ENCODE measurements at places on chromosomes 2 and 18.

- H3K36me3 ChIP-seq, result peaks cover 20% of the 10 kb centered on the region
- no peak overlapping the region for H3K4me3 ChIP-seq
- H3K4me1 ChIP-seq, result peaks cover 29% of the 10 kb centered on the region
- H3K27me3 ChIP-seq, result no peaks in the 10 kb centered on the region
Measured at GRCh38 chr2:168002021-168002553, 245.3 kb downstream of the STK39 start.

DNA sequence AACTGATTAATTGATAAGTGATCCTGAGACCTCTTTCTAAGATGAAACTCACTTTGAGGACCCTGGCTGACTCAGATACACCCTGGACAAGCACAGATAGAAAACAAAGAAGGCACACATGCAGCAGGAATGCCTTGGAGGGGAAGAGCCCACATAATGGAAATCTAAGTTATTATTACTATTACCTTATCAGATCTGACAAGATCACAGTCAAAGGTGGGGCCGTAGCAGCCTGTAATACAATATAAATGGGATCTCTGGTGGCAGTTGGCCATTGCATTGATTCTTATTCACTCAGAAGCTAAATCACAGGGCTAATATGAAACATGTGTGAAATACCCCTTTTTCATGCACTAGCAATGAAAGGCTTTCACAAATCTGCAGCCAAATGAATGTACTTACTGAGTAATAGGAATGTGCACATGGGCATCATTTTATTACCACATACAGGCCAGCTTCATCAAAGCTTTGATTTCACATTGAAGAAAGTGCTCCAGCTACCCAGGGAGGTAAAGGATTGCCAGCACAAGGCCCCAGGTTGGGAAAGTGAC, 84.0 kb downstream of the ZBTB7C start:
- H3K4me3 ChIP-seq, result no peak overlapping the region
- H3K4me1 ChIP-seq, result no peaks in the 10 kb centered on the region
- H3K27ac ChIP-seq, result no peak overlapping the region

DNA sequence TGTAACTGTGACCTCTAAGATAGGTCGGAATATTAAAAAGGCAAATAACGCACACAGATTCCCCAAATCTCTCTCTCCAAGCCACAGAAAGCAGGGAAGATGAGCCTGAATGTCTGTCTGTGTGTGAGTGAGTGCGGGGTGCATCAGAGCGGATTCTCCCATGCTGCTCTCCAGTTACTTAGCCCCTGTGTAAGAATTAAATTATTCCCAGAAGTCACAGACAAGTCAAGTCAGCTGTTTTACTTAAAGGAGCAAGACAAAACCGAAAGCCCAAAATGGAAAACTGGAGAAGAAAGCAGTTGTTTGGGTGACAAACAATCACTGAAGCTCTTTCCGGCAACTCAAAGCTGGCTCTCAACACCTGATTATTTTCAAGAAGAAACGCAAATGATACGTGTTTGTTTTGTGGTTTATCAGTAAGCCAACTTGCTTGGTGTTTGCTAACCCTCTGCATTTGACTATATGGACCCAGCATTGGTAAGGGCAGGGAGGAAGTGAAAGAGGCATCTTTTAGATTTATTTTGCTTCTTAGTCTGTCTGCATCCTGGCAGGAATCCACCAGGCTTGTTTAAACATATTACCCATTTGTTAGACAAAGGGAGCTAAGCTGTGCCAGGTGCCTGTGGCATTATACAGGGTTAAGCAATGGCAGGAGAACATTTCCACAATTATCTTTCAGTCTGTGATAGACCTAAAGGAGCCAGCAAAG, 121.5 kb upstream of the CREB1 start:
- no peaks in the 10 kb centered on the region for H3K36me3 ChIP-seq
- no peak for DNase-seq

DNA sequence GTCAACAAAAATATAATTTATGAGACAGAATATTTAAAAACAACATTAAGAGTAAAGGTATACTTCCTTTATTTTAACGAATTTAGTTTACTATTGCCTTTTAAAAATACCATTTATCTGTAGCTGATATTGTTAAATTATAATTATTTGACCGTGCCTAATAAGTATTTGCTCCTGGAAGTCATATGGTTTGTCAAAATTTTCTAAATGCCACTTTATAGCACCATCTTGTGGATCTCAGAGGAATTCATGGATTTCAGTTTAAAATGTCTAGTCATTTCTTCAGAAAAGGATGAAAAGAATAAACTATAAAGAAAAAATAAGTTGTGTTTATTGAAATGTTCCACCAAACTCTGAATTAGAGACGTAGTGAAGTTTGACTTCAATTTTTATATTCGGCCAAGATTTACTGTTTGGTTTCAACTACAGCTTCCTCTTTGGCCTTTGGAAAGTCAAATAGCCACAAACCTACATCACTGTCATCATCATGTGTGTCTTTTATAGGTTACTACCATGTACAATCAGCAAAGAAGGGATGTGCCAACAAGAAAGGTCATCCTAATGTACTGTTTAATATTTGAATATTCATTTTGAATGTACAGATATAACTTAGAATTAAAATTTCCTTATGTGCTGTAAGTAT, 10.3 kb upstream of the FTCDNL1 start:
- no peaks in the 10 kb centered on the region for H3K36me3 ChIP-seq
- H3K27me3 ChIP-seq, result peaks cover 57% of the 10 kb centered on the region
- H3K4me3 ChIP-seq, result no peak overlapping the region
- DNase-seq, result no peak
- H3K27ac ChIP-seq, result no peak overlapping the region

DNA sequence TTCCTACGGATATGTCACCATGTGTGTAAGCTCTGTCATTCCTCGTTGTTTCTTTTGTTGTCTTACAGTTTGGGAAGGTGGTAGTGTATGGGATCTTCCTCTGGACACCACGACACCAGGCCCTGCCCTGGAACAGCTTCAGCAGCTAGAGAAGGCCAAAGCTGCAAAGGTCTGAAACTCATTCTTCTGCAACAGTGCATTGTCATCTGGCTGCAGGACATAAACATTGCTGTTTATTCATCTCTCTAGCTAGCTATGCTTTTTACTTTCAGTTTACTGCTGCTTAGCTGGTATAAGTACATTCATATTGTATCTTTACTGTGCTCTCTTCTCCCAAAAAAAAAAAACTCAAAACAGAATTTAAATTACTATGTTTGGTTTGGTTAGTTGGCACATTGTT, 39.2 kb upstream of the KCNJ13 start:
- no peaks in the 10 kb centered on the region for H3K27me3 ChIP-seq
- H3K4me1 ChIP-seq, result no peaks in the 10 kb centered on the region
- peaks cover 86% of the 10 kb centered on the region for H3K36me3 ChIP-seq

GRCh38 chr2:235577404-235578330, 83.8 kb downstream of the AGAP1 start:
- H3K27ac ChIP-seq, result no peak overlapping the region
- H3K27me3 ChIP-seq, result no peaks in the 10 kb centered on the region
- DNase-seq, result no peak
- H3K36me3 ChIP-seq, result no peaks in the 10 kb centered on the region

- H3K27me3 ChIP-seq, result peaks cover 24% of the 10 kb centered on the region
- peaks cover 10% of the 10 kb centered on the region for H3K4me1 ChIP-seq
- no peak for DNase-seq
- H3K4me3 ChIP-seq, result no peak overlapping the region
Measured at GRCh38 chr18:49725809-49726674, 87.3 kb downstream of the ACAA2 start.

GRCh38 chr2:37585295-37585908, 86.0 kb downstream of the CDC42EP3 start:
- H3K27ac ChIP-seq, result peak overlapping the region; percentile 91
- peak overlapping the region; percentile 67 for H3K4me3 ChIP-seq
- H3K4me1 ChIP-seq, result peaks cover 75% of the 10 kb centered on the region
- DNase-seq, result no peak

- no peak for DNase-seq
- H3K36me3 ChIP-seq, result peaks cover 28% of the 10 kb centered on the region
- H3K4me1 ChIP-seq, result peaks cover 64% of the 10 kb centered on the region
- H3K27me3 ChIP-seq, result no peaks in the 10 kb centered on the region
Measured at GRCh38 chr2:121504316-121504715, 26.4 kb upstream of the RNU4ATAC start.

DNA sequence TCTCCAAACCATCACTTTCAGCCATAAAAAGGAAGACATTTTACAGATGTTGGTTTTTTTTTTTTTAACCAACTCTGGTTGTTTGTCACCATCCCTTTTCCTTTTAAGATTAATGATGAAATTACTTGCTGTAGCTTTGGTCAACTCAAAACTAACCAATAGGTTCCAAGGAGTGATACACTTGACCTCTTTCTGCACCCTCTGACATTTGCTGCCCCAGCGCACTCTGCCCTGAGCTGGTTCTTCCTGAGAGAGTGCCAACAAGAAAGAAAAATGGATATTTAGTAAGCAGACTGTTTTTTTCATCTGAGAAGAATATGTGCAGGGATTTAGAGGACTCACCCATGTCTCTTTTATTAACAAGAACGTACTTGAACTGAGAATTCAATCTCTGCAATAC, 520.0 kb downstream of the TXNL1 start:
- H3K27me3 ChIP-seq, result no peaks in the 10 kb centered on the region
- H3K36me3 ChIP-seq, result peaks cover 3% of the 10 kb centered on the region
- no peak overlapping the region for H3K27ac ChIP-seq
- DNase-seq, result no peak
- H3K4me1 ChIP-seq, result no peaks in the 10 kb centered on the region

GRCh38 chr2:21800356-21800755, 676.6 kb downstream of the TDRD15 start:
- no peak for DNase-seq
- H3K36me3 ChIP-seq, result no peaks in the 10 kb centered on the region
- H3K4me3 ChIP-seq, result no peak overlapping the region

GRCh38 chr2:238857959-238858358, 10.1 kb downstream of the TWIST2 start:
- no peaks in the 10 kb centered on the region for H3K36me3 ChIP-seq
- no peak for DNase-seq

DNA sequence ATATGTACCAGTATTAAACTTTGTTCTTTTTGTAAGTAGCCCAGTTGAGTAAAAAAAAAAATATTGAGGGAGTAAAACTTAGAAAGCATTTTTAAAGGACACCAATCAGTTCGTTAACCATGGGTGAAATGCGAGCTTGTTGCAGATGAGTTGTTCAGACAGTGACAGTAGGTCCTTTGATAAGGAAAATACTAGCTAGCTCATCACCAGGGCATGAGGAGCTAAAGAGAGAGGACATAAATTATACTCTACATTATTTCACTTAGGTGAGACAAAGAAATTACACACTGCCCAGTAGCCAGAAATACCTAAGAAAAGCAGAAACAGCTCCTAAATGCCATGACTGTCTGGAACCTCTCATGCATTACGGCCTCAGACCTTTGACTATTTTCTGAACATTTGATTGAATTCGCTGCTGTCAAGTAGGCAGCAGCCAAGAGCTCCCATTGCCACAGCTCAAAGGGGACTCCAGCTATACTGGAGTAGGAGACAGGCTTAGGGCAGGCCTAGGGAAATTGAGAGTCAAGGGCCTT, 2.6 kb upstream of the HNRNPLL start:
- no peak overlapping the region for H3K27ac ChIP-seq
- DNase-seq, result no peak
- no peaks in the 10 kb centered on the region for H3K27me3 ChIP-seq
- peaks cover 25% of the 10 kb centered on the region for H3K36me3 ChIP-seq

DNA sequence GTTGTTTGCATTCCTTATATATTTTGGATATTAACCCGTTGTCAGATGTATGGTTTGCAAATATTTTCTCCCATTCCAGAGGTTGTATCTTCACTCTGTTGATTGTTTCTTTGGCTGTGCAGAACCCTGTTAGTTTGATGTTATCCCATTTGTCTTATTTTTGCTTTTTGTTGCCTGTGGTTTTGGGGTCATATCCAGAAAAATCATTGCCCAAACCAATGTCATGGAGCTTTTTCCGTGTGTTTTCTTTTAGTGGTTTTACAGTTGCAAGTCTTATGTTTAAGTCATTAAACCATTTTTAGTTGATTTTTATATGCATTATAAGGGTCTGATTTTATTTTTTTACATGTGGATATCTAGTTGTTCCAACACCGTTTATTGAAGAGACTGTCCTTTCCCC, 35.8 kb downstream of the PPIG start:
- H3K27me3 ChIP-seq, result no peaks in the 10 kb centered on the region
- no peak overlapping the region for H3K4me3 ChIP-seq
- DNase-seq, result no peak

- peaks cover 22% of the 10 kb centered on the region for H3K36me3 ChIP-seq
- peaks cover 95% of the 10 kb centered on the region for H3K4me1 ChIP-seq
- H3K4me3 ChIP-seq, result peak overlapping the region; percentile 57
- no peak for DNase-seq
- H3K27me3 ChIP-seq, result no peaks in the 10 kb centered on the region
- peak overlapping the region; percentile 84 for H3K27ac ChIP-seq
Measured at GRCh38 chr2:197208841-197209240, 101.7 kb downstream of the ANKRD44 start.

DNA sequence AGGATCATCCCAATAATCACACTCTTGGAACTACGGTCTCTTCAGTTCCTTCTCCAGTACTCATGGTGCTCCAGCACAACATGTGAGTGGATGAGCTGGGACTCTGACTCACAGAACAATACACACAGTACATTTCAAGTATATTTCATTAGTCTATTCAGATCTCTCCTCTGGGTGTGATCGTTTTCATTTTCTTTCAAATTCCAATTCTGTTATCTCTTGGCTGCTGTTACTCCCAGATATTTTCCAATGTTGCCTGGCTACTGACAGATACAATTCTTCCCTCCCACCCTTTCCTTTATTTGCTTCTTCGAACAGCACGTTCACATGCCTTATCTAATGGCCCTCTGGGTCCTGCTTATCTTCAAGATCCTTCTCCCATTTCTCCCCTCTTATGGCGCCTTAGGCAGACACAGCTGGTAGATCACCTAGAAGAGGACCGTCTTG, 216.0 kb downstream of the ACKR3 start:
- DNase-seq, result no peak
- H3K27ac ChIP-seq, result no peak overlapping the region
- H3K4me3 ChIP-seq, result no peak overlapping the region
- H3K4me1 ChIP-seq, result no peaks in the 10 kb centered on the region
- H3K36me3 ChIP-seq, result no peaks in the 10 kb centered on the region

- H3K36me3 ChIP-seq, result no peaks in the 10 kb centered on the region
- peaks cover 11% of the 10 kb centered on the region for H3K4me1 ChIP-seq
- H3K27ac ChIP-seq, result no peak overlapping the region
- H3K4me3 ChIP-seq, result no peak overlapping the region
- no peaks in the 10 kb centered on the region for H3K27me3 ChIP-seq
- DNase-seq, result no peak
Measured at GRCh38 chr2:168718622-168719021, 83.8 kb upstream of the NOSTRIN start.

GRCh38 chr2:121094101-121094500, 190.9 kb downstream of the TFCP2L1 start:
- no peaks in the 10 kb centered on the region for H3K4me1 ChIP-seq
- H3K27me3 ChIP-seq, result peaks cover 21% of the 10 kb centered on the region
- no peak for DNase-seq
- H3K4me3 ChIP-seq, result no peak overlapping the region
- no peak overlapping the region for H3K27ac ChIP-seq

DNA sequence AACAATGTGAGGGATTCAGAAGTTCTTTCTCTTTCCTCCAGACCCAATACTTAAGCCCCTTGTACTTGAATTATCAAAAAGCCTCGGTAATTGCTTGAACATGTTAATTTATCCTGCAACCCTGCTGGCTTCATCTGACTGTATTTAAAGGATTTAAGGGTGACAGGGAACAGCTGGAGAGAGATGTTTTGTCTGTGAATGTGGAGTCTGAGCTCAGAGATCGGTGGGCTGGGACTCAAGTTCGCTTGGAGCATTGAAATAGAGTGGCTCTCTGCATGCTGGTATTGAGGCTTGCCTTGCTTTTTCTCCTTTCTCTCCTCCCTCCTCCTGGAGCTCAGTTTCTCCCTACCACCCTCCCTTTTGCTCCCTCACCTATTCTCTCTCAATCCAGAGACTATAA, 73.6 kb downstream of the BOD1L2 start:
- H3K4me3 ChIP-seq, result no peak overlapping the region
- DNase-seq, result no peak
- H3K36me3 ChIP-seq, result no peaks in the 10 kb centered on the region
- H3K4me1 ChIP-seq, result no peaks in the 10 kb centered on the region
- H3K27me3 ChIP-seq, result peaks cover 9% of the 10 kb centered on the region

Data from central memory CD8-positive, alpha-beta T cell (primary cell).